ENCODE measurements at places on chromosomes 5 and 9.

GRCh38 chr5:10607666-10608073 lies 43.8 kb downstream of the ANKRD33B start:
- peak; percentile 66 for DNase-seq

GRCh38 chr5:73975845-73976244 lies 349.8 kb downstream of the ARHGEF28 start:
- no peak for DNase-seq

GRCh38 chr5:152466085-152466745 lies 61.1 kb upstream of the NMUR2 start:
- DNase-seq: no peak

DNA sequence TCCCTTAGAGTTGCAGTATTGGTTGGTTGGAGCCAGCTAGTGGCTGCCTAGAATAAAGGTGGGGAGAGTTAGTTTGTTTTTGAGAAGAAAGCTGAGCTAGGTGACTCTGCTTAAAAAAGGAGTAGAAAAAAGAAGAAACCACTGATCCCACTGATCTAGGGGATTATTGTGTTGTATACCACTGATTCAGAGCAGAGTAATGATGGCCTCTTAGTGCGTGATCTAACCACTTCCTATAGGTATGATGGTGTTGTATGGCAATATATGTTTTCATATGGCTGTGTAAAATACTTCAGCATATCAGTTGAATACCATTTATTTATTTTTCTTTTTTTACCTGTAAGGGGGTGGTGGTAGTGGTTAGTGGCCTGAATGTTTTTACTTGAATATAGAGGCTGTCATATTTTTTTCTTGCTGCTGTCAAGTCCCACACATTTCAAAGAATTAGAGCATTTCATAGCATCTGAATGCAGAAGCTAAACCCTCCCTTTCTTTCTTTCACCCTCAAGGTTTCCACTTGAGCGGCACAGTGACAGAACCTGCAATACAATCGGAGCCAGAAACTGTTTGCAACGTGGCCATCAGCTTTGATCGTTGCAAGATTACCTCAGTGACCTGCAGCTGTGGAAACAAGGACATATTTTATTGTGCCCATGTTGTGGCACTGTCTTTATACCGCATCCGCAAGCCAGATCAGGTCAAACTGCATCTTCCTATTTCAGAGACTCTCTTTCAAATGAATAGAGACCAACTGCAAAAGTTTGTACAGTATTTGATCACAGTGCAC lies 140.3 kb downstream of the ZSWIM6 start:
- no peak for DNase-seq

GRCh38 chr5:144122641-144123040 lies 47.8 kb downstream of the YIPF5 start:
- DNase-seq: no peak

DNA sequence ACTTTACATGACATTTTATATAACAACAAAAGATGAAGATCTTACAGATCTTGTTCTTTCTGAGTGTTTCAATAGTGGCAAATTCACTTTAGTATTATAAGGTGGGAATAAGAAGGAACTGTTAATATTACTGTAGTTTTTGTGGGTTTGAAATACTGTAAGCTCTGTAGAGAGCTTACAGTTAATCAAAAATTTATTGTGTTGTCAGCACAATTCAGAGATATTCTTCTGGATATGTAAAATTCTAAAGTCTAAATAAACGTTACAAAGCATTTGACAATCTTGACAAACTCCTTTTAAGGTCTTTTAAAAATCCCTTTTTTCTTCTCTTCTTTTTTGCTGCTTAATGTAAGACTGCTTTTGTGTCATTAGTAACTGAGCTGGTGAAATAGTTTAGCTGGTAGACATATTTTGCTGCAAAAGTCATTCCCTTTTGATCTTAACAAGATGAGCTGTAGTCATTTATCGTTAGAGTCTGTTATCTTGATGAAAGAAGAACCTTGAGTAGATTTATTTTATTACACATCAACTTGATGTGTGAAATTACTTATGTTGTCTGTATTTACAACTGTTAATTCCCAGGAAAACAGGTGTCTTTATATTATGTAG lies 186.0 kb downstream of the WDR70 start:
- DNase-seq: no peak

All from GM04503 (cell line).